NCI-H1092 (cell line): ENCODE measurements at places on chromosomes 16 and 17.
A peak's percentile ranks its signal among the peaks of the same experiment; 100 is the strongest.

DNA sequence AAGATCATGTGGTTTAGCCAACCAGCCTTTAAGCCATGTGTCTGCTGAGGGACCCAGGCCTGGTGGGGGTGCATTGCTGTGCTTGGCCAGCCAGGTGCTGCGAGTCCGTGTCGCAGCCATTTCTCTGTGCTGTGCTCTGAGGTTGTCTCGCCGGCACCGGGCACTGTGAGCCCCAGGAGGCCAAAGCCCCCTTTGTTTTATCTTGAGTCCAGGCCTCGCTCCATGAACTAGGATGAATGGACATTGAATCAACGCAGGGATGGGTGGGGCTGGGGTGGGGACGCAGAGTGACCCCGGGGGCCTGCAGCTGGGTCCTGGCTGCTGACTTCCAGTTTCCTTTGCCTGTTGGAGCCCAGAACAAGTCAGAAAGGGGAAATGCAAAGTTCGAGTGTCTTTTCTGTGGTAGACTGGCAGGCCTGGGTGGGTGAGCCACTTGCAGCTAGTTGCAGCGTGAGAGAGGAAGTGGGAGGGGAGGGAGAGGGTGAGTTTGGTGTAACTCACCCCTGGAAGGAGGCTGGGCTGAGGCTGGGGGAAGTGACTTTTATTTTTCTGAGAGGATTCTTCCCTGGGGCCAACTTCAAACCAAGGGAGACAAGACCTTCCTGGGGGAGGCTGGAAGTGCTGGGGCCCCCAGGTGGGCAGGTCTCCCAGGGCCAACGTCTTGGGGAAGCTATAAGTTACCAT lies 324.7 kb downstream of the SEC14L1 start:
- DNase-seq: no peak

- DNase-seq: no peak
Observed at GRCh38 chr17:74860872-74861661, 1.4 kb upstream of the GRIN2C start.

- DNase-seq: no peak
Observed at GRCh38 chr17:36068524-36068923, 4.5 kb downstream of the CCL18 start.

DNA sequence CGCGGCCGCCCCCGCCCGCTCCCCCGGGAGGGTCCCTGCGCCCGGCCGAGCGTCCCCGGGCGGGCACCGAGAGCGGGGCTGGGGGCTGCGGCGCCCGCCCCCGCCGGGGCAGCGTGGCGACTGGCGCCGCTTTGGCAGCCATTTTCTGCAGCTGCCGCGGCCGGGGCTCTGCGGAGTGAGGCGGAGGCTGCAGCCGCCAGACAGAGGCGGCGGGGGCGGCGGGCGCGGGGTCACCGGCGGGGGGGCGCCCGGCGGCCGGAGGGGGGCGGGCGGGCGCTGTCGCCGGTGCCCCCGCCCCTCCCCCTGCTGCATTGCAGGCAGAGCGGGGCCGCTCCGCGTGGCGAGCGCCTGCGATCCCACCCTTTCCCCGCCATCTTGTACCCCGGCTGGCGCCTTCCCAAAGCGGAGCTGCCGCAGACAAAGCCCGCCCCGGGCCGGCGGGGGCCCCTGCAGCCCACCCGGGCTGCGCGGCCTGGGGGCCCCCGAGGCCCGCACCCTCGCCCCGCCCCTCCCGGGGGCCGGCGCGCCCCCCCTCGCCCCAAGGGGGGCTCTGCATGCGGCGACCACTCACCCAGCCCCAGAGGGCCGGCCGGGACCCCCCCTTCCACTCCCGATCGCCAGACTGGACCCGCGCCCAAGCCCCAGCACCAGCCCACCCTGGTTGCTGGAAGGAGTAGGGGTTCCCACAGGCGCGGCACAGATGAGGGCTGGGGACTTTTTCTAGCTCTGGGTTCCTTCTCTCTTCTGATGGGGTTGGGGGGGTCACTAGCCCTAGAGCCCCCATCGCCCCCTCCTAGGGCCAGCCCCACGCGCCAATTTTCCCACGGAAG lies 16.6 kb upstream of the CBX8 start:
- peak; percentile 54 for DNase-seq

GRCh38 chr17:28364665-28365363 lies at the start of gene SEBOX:
SEBOX (minus strand) TSS chr17:28365199; CDS start chr17:28365151, 48 bp downstream.
- DNase-seq: no peak

DNA sequence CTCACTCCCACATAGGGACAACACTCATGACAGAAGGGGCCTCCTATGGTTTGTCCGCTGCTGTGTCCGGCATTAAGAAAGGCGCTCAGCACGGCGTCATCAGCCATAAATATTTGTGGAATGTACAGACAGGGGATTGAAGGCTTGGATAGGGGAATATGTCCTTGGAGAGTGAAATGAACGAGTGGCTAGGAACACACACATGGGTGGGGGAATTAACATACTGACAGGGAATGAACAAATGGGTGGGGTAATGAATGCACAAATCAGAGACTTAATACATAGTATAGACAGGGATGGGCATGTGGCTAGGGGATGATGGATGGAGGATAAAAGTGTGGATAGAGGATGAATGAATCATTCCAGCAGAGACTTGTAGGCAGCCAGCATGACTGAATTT lies 154.0 kb upstream of the HSBP1 start:
- no peak for DNase-seq

GRCh38 chr17:79019632-79020584 lies 4.1 kb upstream of the C1QTNF1 start:
- DNase-seq: no peak

DNA sequence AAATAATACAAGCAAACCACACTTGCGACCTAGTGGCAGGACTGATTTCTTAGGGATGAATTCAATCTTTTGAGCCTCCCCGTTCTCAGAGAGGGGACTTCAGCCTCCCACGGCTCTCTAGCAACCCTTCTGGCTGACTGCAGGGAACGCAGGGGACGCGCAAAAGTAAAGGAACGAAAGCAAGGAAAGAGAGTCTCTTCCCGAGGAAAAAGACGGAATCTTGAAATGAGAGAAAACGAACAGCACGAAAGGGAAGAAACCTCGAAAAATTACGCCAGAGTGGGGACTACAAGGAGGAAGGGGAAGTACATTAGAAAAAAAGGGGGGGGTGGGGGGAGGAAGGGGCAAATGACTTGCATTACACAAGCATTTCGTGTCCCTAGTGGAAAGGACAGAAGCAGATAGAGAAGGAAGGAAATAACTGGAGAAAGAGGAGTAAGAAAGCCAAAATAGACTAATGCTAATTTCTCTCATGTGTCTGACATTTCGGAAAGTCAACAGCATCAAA lies 1.2 kb downstream of the GRB2 start:
- DNase-seq: peak; percentile 45

DNA sequence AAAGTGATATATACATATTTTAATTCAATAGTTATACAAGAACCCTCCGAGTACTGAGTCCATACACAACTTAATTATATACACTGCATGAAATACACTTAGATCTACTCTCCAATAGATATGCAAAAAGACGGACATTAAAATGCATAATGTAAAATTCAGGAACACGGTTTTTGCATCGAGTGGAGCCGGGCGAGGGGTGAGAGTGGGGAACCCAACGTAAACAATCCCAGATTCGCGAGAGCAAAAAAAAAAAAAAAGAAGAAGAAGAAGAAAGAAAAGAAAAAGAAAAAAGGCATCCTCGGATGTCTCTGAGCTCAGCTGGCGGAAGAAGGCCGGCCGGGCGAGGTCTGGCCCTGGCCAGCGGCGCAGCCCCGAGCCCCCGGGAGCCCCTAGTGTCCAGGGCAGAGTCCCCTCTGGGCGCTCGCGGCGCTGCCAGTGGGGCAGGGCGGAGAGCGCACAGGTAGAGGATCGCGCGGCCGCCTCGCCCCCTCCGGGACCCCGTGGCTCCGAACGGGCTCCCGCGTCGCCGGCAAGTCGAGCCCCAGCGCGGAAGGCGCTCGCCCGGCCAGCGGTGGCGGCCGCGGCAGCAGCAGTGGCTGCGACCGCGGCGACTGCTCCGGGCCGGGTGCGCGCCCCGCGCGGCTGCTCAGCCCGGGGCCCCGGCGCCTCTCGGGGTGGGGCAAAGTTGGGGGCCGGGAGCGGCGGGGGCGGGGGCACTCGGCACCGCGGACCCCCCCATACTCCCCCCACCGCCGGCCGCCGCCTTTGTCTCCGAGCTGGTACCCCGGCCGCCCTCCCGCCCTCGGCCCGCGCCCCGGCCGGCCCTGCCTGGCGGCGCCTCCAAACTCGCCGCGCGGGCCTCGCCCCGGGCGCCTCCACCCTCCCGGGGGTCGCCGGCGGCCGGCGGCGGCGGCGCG lies 9.6 kb upstream of the ZFHX3 start:
- no peak for DNase-seq

GRCh38 chr17:58503866-58504265 lies 10.6 kb downstream of the MTMR4 start:
- DNase-seq: no peak

GRCh38 chr17:49728425-49728824 lies 20.7 kb upstream of the SLC35B1 start:
- DNase-seq: no peak

GRCh38 chr16:19227643-19228042 lies 57.9 kb upstream of the CLEC19A start:
- DNase-seq: no peak

DNA sequence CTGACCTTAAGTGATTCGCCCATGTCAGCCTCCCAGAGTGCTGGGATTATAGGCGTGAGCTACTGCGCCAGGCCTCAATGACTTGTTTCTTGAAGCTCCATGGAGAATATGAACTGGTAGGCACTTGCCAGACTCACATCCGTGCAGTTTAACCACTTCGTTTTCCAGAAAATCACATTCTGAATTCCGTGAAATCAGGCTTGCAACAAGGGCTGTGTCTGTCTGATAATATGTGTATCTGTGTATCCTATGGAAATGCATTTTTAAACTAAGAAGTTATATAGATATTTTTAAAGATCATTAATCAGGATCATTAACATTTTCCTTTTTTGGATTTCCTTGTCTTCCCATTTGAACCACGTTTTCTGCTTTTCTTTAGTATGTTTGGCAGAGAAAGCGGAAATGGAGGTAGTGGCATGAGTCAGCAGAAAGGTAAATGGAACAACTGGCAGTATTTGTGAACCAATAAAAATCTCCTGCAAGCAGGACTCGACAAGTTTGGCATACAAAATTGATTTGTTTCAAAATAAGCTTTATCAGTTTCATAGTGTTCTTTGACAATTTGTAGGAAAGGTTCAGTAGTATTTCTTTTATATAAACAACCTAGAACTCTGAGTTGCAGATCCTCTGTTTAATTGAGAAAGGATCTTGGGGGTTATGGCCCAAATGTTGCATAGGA lies 33.0 kb downstream of the USP10 start:
- no peak for DNase-seq

DNA sequence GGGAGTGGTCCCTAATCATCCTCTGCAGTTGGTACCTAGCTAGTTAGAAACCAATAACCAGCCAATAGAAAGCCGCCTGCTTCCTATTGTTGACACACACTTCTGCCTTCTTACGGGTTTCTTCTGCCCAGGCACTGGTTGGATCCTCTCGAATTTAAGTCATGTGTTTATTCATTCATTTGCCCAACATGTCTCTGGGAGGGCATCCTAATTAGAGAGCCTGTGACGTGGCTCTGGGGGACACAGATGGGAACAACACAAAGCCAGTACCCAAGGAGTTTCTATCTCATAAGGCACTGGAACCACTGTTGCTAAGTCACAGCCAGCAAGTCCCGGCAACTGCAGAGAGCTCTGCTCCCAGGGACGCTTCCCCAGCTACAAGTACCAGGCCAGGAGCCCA lies 300.7 kb upstream of the TNRC6C start:
- no peak for DNase-seq

GRCh38 chr16:85611194-85611443 lies 2.0 kb upstream of the GSE1 start:
- DNase-seq: no peak

- no peak for DNase-seq
Observed at GRCh38 chr16:11707679-11708197, 34.9 kb downstream of the TXNDC11 start.

GRCh38 chr16:1613211-1613622 lies 1.1 kb downstream of the CRAMP1 start:
- DNase-seq: no peak

DNA sequence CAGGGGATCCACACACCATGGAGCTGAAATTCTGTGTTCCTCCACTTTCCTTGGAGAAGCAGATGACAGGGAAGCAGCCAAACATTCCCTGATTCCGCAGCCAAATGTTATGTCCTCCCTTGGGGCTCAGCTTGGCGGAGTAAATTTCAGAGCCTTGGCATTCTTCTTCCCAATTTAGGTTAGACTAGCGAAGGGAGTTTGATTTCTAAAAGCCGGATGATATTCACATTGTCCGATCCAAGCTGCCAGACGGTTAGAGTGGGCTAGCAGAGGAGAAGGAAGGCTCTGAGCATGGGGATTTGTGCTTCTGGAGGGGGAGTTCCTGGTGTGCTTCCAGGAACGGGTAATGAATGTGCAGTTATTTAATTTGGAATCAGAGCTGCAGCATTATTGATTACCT lies 380.4 kb upstream of the EEF2KMT start:
- no peak for DNase-seq

- DNase-seq: no peak
Observed at GRCh38 chr17:12990926-12991325, 26.9 kb downstream of the ELAC2 start.

- DNase-seq: no peak
Observed at GRCh38 chr17:82670661-82671450, 22.6 kb upstream of the WDR45B start.

DNA sequence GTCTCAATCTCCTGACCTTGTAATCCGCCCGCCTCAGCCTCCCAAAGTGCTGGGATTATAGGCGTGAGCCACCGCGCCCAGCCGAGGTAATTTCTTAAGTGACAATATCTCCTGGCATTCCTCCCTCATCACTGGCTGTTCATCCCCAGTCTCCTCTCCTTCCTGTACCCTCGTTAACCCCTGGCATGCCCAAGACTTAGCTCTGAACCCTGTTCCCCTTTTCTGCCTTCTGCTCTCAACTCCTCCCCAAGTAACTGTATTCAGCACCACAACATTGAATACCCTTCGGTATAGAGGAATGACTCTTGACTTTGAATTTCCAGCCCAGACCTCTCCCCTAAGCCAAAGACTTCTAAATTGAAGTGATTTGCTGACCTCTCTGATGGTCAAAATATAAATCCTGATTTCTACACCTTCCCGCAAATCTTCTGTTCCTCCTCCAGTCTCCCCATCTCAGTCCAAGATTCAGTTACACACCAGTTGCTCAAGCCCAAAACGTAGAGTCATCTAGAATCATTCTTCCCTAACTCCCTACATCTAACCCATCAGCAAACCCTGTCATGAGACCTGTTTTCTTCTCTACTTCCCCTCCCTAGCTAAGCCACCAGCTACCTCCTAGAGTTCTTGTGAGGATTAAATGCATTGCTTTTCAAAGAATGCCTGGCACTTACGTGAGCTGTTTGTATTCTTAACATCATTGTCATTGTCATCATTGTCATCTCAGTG lies 14.8 kb downstream of the PMP22 start:
- DNase-seq: no peak

- DNase-seq: no peak
Observed at GRCh38 chr17:27224526-27225315, 69.2 kb upstream of the WSB1 start.

DNA sequence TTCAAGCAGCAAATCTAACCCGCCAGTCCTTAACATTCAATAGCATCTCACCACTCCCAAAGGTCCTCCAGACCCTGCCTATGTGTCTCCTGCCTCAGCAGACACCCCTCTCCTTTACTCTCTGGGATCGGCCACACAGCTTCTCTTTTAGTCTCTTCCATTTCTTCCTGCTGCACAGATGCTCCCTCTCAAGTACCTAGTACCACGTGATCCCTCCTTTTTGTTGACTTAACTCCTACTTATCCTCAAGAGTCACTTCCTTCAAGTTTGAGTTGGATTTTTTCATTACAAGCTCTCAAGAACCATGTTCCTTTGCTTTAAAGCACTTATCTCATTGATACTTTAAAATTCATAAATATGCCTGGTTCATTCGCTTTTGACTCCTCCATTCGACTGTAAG lies 24.9 kb downstream of the AMFR start:
- no peak for DNase-seq
